ENCODE measurements at places on chromosomes 7 and 10.

- H3K4me3 ChIP-seq = peak within 1 kb of the TSS; percentile 46
- no peak within 1 kb of the TSS for H3K27ac ChIP-seq
- peaks cover 100% of the 10 kb centered on the region for H3K27me3 ChIP-seq
- no peak for DNase-seq
Measured at GRCh38 chr10:123135415-123136141, at the start of gene HMX3. Gene HMX3 (plus strand): TSS chr10:123135970. CDS start chr10:123136051, 81 bp downstream.

DNA sequence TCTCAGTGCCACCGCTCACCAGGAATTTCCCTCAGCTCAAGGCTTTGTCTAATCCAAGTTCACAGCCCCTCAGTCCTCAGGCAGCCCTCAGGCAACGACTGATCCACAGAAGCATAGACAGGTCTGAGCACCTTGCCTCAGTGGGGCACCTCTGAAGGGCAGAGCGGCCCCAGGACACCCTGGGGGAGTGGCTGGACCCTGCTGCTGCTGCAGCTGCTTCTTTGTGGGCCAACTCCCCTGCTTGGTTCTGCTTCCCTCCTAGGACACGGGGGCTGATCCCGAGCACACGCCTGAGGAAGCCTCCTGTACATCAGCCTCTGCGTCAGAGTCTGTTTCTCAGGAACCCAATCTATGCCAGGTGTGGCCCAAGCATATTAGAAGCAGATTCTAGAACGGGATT is 16.2 kb downstream of the CUZD1 start:
- H3K27ac ChIP-seq = no peak overlapping the region
- peaks cover 16% of the 10 kb centered on the region for H3K27me3 ChIP-seq
- H3K36me3 ChIP-seq = no peaks in the 10 kb centered on the region
- DNase-seq = no peak
- no peak overlapping the region for H3K4me3 ChIP-seq

DNA sequence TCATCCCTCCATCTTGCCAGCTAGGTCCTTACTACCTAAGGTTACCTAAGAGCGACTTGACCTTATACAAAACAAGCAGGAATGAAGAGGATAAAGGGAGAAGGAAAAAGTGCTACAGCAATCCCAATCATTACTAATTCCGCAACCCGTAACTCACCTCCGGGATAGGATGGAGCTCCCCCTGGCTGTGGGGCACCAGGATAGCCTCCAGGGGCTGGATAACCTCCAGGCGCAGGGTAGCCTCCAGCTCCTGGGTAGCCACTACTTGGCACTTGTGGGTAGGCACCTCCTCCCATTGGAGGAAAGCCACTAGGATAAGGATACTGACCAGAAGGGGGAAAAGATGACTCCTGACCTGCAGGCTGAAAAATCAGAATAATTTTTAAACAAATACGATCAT is 15.8 kb downstream of the ANXA7 start:
- H3K4me1 ChIP-seq = no peaks in the 10 kb centered on the region
- H3K27ac ChIP-seq = no peak overlapping the region
- no peak for DNase-seq
- H3K36me3 ChIP-seq = peaks cover 53% of the 10 kb centered on the region

DNA sequence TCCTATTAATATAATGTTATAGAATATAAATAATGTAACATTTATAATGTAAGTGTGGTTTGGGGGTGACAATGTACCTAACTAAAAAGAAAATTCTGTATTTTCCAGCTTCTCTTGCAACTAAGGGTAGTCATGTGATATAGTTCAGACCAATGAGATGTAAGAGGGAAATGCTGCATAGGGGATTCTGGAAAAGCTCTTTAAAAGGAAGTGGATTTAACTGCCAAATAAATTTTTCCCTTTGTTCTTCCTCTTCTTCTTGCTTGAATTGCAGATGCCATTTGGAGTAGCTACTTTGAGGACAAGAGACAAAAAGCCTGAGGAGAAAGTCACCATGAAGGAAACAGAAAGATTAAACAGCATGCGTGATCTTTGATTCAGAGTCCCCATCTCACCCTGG is 194.3 kb downstream of the PTEN start:
- H3K27me3 ChIP-seq = no peaks in the 10 kb centered on the region
- H3K36me3 ChIP-seq = no peaks in the 10 kb centered on the region
- DNase-seq = no peak
- H3K4me1 ChIP-seq = no peaks in the 10 kb centered on the region

DNA sequence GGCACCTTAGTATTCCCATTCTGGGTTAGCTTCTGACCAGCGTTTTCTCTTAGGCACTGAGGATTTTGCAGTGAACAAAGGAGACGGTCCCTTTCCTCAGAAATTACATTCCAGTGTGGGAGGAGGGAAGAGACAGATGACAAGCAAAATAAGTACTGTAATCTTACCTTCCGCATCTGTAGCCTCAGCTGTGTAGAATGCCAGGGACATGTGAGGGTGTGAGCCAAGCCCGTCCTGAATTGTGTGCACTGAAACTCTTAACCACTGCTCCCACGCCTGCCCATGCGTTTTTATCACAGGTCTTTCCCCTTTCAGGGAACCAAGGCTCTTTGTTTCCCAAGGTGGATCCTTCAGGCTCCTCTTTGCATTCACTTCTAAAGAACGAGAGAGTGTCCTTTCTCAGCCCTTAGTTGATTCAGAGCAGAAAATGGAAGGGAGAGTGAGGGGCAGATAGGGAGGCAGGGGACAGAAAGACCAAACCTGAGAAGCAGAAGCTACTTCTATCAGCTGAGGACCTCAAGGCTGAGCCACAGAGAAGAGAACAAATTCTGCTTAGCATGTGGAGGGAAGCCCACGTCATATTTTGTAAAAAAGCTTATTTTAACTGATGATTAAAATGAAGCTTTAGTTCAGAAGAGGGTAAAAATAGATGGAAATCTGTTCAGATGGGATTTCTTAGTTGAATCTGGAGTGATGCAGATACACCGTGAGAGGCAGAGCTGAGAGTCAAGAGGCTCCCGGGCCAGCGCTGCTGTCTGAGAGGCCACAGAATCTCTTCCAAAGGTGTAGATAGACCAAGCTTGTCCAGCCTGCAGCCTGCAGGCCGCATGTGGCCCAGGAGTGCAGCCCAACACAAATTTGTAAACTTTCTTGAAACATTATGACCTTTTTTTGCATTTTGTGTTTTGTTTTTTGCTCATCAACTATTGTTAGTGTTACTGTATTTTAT is 122.5 kb downstream of the CCNY start:
- no peaks in the 10 kb centered on the region for H3K36me3 ChIP-seq
- H3K27me3 ChIP-seq = no peaks in the 10 kb centered on the region
- H3K4me1 ChIP-seq = peaks cover 49% of the 10 kb centered on the region
- DNase-seq = no peak
- no peak overlapping the region for H3K4me3 ChIP-seq

DNA sequence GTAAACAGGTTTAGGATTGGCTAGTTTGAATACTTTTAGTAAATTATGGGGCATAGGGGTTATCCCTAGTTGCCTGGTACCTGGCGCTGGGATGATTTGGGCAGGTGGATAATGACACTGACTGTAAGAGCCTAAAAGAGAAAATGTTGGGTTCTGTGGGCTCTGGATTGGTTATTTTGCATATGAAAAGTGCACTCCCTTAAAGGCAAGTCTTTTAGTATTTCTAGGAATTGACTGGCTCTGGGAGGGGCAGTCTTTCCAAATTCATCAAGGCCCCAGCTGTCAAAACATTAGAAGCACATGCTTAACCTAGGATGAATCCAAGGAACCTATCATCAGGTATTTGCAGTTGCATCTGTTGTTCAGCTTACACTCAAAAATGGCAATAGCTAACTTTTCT is 454.6 kb upstream of the SORCS1 start:
- no peak for DNase-seq
- H3K36me3 ChIP-seq = no peaks in the 10 kb centered on the region
- no peak overlapping the region for H3K27ac ChIP-seq

GRCh38 chr7:26278770-26279169 is 12.9 kb upstream of the SNX10 start:
- H3K27ac ChIP-seq = no peak overlapping the region
- no peaks in the 10 kb centered on the region for H3K36me3 ChIP-seq
- H3K4me1 ChIP-seq = no peaks in the 10 kb centered on the region

All from suprapubic skin (tissue), 4 donors.